ENCODE measurements at places on chromosomes 1 and 21.

DNA sequence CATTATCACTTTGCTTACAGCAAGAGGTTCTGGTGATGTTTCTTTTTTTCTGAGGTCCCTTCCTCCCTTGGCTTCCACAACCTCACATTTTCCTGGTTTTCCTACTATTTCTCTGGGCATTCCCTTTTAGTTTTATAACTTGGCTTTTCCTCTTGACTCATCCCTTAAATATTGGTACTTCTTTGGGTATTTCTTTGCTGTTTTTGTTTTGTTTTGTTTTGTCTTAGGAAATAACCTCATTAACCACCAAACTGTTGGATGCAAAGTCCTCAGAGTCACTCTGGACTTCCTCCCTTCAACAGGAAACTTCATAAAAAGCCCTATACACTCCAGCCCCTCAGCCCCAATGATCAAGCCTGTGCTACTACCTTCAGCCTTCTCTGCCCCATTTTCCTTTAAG lies 211.1 kb downstream of the DUSP10 start:
- no peak for DNase-seq

GRCh38 chr1:9691691-9692090 lies 40.2 kb downstream of the PIK3CD start:
- no peak for DNase-seq

- peak; percentile 38 for DNase-seq
These were observed 40.7 kb upstream of the PRKACB start for GRCh38 chr1:84103197-84103992.

DNA sequence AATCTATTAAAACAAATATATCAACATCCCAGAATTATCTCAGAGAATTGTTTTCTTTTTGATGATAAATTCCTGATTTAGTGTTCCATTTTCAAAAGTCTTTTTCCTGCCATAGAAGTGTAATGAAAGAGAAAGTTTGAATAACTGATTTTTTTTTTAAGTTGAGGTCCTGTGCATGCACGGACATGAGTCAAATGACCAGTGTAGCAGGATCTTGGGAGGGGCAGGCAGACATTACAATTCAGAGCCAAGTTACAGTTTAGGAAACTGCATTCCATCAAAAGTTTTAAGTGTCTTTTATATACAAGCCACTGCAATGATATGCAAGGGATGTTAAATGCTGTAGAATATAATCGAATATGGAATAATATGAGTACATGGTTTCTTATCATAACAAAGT lies 227.5 kb downstream of the HMCN1 start:
- no peak for DNase-seq

DNA sequence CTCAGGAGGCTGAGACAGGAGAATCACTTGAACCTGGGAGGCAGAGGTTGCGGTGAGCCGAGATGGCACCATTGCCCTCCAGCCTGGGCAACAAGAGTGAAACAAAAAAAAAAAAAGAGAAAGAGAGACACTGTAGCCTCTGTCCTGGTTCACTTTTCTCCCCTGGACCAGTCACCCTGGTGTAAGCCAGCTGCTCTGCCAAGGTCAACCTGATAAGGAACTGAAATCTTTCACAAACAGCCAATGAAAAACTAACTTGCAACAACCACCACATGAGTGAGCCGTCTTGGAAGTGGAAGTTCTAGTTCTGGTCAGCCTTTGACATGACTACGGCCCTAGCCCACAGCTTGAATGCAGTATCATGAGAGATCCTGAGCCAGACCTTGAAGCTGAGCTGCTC lies 36.8 kb upstream of the CXADR start:
- DNase-seq = peak; percentile 77

DNA sequence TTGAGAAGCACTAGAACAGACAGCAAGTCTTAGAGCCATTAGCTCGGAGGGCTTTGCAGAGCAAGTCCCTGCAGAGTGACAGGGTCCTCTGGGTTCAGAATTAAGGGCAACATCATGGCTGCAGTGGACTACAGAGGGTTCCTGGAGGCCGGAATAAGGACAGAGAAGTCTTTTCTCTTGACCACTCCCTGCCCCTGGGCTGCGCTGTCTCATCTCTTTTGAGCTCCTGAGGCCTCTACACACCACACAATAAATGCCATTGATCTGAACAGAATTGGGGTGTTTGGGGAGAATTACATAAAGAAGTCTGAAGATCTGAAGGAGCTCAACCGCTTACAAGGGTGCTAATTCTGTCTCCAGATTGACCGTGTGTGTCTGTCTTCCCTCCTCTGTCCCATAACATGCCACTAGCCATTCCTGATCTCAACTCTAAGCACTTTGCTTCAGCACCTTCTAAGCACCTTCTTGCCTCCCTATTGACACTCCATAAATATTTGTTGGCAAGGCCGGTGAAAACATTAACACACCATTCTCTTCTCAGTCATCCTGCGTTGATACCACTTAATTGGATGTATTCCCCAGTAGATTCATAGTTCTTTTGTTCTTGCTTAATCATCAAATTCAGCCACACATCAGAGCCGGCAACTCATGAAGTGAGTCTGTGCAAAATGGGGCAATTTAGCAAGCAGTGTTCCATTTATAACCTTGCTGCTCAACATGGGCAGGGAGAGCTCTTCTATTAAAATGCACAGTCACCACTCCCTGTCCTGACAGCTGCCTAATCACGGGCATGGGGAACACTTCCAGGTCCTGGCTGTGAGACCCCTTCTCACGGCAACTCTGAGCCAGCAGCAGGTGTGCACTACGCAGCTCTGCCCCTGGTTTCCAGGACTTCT lies 49.7 kb downstream of the NMNAT2 start:
- DNase-seq = no peak

- DNase-seq = no peak
These were observed 66.3 kb downstream of the SLC27A3 start for GRCh38 chr1:153841463-153841994.

DNA sequence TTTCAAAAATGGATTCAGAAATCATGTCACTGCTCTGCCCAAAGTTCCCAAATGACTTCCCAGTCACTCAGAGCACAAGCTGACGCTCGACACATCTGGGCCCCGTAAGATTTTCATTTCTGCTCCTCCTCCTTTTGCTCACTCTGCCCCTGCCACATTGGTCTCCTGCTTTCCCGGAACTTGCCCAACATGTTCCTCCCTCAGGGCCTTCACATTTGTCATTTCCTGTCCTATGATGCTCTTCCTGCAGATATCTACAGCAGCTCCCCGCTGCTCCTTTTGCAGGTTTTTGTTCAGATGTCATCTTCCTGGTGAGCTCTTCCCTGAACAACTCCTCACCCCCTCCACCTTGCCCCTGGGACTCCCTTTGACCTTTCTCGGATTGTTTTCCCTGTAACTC lies 58.5 kb upstream of the IVNS1ABP start:
- DNase-seq = peak; percentile 68

- DNase-seq = peak; percentile 6
These were observed at the start of gene PCP4 for GRCh38 chr21:39867198-39867650. PCP4 (plus strand) TSS chr21:39867438; CDS start chr21:39867502, 64 bp downstream.

GRCh38 chr1:168845140-168845539 lies 116.1 kb upstream of the DPT start:
- no peak for DNase-seq

GRCh38 chr1:26998429-26999300 lies 5.2 kb downstream of the TRNP1 start:
- no peak for DNase-seq

GRCh38 chr1:166974647-166975345 lies 544 bp downstream of the ILDR2 start:
- DNase-seq = peak; percentile 1

DNA sequence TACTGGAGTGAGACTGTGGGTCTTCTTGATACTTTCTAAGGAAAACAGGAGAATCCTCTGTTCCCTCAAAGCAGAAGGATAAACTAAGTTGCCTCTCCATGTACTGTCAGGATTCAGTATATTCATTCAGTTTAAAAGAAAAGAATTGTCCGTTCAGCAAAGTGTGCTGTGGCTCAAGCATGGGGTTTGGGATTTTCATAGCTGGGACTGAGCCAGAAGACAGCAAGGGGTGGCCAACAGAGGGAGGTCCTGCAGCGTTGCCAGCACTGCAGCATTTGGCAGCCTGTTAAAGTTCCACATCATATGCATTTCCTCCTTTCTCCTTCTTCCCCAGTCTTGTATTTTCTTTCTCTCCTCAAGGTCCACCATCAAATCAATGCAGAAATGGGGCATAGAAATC lies 75.1 kb downstream of the DTL start:
- no peak for DNase-seq

DNA sequence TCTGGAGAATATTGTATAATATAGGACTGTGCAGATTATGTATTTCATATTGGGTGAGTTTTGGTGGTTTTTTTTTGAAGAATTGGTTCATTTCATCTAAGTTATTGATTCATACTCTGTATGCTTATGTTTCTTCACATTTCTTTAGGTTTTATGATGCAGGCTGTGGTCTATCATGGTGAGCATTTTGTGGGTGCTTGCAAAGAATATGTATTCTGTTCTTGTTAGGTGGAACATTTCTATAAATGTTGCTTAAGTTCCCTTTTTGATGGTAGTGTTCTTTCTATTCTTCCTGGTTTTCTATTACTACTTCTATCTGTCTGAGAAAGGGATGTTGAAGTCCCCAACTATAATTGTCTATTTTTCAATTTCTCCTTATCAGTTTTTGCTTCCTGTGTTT lies 42.6 kb downstream of the PKN2 start:
- DNase-seq = no peak

- DNase-seq = no peak
These were observed 12.6 kb downstream of the MEGF6 start for GRCh38 chr1:3598522-3599285.

DNA sequence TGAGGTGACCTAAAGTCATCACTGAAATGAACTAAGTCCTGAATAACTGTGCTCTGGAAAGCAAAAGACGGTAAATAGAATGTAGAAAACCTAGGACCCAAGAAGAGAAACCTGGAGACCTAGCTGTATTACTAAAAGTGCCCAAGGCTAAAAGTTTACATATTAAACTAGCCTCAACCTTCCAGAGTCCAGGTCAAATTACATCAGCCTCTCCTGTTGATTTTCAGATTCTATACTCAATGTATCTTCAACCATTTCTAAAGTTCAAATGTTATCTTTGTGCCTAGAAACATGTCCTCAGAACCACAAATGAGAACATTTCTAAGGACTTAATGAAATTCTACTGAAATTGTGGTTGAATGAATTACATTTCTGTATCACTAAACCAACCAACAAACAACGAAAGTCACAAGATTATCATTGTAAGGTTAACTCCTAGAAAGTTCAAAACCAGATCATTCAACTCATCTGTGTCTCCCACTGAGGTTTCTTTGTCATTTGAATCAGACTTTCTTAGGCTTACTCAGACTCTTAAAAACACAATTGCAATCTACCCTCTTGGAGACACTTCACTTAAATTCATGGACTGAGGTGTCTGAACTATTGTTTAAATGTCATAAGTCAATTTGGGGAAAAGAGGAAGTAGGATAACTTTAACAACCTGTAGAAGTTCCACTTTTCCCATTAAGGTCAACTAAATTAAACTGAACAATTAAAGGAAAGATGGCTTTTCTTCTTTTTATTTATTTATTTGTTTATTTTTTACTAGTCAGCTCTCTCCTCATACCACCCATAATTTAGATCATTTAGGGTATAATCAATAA lies 207.7 kb downstream of the BARHL2 start:
- no peak for DNase-seq

DNA sequence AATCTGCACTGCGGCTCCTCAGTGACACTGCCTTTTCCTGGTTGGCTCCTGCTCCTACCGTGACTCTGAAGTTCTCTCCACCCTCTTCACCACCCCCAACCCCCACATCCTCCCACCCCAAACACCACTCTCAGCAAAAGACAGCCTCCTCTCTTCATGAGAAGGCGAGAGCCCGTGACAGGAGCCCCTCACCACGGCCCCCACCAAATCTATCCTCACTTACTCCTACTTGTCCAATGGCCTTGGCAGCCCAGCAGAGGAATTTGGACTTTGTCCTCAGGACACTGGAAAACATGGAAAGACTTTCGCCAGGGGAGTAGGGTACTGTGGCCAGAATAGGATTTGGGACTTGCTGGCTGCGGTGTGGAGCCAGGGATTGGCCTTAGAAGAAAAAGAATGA lies 6.9 kb downstream of the TMEM125 start:
- DNase-seq = no peak

GRCh38 chr1:85296980-85297379 lies 20.5 kb upstream of the BCL10 start:
- no peak for DNase-seq

DNA sequence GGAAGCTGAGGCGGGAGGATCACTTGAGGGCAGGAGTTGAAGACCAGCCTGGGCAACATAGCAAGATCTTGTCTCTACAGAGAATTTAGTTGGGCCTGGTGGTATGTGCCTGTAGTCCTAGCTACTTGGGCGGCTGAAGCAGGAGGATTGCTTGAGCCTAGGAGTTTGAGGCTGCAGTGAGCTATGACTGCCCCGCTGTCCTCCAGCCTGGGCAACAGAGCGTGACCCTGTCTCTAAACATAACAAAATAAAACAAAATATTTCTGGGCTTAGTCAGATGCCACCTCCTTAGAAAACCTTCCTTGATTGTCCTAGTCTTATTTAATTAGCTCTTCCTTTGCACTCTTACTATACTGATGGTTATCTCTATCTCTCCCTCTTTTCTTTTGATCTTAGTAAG lies 8.5 kb downstream of the TGFB2 start:
- DNase-seq = no peak

GRCh38 chr1:147247656-147248238 lies 5.3 kb downstream of the CHD1L start:
- no peak for DNase-seq

GRCh38 chr21:14875704-14876523 lies 188.9 kb downstream of the NRIP1 start:
- no peak for DNase-seq

DNA sequence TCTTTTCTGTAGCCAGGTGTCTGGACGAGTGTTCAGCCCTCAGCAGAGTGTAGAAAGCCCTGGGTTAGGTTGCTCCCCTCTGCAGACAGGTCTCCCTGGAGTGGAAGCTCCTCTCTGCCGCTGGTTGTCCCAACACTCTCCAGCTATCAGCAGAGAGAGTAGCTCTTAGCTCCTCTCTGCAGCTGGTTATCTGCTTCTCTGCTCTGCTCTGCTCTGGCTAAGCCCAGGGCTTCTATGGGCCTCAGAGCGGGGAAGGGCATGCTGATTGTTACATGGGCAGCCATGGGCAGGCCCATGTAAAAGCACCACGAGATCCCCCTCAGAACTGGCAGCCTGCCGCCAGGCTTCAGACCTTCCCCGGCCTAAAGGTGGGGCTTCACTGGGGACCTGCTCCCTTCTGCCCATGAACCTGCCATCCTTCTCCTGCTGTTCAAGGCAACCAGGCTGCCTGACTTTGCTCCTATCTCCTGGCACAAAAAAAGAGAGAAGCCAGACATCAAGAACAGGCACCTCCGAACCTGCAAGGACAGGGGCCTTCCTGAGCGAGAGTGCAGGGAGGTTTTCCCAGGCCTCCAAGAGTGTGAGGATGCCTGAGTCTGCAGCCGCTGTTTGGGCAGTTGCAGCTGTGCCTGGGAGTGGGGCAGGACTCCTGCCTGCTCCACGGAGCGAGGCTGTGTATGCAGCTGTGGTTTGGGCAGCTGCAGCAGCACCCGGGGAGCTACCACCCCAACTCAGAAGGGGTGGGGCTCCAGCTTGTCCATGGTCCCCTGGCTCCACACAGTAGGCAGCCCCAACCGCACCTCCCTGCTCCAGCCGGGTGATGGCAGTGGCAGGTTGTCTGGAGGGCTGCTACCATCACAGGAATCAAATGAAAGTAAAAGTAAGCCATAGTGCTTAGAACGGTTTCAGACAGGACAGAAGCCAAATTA lies 973.7 kb downstream of the LTN1 start:
- no peak for DNase-seq

- DNase-seq = no peak
These were observed 167.1 kb downstream of the KCNJ6 start for GRCh38 chr21:37749132-37749531.
